ENCODE measurements at places on chromosomes 3 and 15. TPM values are rescaled to one million over a fixed set of nuclear protein-coding genes. Genes with fewer than 3 reads are reported as not detected.

DNA sequence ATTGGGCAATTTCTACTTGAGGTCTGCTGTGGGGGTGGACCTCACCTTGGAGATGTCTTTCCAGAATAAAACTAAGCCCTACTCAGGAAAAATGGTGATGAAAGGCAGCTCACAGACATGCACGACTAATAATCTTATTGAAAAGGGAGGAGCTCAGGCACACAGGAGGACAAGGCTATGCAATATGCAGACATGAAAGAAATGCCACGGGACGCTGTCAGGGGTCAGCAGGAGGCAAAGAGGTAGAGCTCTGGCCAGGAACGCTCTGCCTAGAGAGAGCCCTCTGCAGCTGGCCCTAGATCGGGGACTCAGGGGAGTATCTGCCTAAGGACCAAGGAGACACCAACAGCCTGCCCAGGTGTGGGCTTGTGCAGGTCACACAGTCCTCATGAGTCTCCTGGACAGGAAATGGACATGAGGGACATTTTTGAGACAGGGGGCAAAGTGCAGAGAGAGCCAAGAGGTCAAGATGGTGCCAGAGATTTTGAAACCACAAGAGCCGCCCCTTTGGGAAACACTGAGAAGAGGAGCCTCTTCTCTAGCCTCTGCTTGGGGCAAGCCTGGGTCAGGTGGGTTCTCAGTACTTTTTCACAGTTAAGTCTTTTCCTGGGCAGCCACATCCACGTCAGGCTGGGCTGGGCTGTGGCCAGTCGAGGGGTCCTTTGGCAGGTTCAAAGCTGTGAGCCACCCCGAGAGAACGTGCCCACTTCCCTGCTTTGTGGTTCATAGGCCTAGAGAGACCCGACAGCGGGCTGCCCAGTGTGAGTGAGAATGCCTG, 23.2 kb downstream of the EAF1 start:
- no peak for DNase-seq

DNA sequence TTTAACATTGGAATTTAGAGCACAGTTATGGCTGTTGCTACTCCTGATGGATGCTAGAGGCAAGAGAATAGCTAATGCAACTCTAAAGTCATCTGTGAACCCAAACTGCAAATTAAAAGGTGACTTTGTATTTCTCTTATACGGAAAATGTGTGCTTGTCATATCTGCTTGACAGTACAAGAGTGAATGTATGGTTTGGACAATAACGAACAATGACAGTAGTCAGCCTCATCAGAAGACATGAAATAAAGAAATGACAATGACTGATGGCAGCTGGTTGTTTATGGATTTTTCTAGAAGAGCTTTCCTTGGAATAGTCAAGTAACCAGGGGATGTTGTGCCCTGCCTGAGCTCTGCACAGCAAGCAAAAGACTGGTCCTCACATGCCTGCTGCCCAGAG, 168.8 kb upstream of the FEZF2 start:
- no peak for DNase-seq

DNA sequence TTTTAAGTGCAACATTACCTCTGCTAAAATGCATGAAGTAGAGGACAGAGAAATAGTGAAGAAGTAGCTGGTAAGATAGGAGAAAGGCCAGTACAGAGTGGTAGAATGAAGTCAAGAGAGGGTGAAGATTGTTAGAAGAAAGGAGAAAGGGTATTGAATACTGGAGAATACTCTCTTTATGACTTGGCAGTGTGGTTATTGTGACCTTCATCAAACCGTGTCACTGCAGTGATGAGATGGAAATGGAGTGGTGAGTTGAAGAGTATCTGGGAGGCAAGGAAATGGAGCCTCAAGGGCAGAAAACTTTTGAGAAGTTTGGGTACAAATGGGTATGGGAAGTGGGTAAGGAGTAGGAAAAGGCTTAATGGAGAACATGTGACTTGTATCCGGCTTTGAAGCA, 24.7 kb downstream of the MINDY2 start:
- DNase-seq = no peak

DNA sequence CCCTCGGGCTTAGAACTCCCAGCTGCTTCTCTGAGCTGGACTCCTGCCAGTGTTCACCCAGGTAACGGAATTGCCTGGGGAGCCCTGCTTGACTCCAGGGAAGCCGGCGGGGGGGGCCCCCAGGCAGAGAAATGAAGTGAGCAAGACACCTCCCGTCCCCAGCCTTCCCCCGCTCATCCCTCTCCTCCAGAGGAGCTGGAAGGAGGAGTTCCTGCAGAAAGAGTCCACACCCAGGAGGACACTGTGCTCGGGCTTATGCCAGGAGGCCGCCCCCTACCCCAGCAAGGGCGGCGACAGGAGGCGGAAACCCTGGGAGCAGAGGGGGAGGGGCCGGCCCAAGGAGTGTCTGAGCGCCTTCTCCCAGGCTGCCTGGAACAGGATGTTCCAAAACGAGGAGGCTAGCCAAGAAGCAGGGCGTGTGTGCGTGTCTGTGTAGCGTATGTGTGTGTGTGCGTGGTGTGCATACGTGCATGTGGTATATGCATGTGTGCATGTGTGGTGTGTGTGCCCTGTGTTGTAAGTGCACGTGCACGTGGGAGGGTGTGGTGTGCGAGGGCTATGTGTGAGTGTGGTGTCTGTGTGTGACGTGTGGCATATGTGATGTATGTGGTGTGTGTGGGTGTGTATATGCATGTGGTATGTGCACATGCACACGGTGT, 511.3 kb downstream of the SHQ1 start:
- peak; percentile 76 for DNase-seq

DNA sequence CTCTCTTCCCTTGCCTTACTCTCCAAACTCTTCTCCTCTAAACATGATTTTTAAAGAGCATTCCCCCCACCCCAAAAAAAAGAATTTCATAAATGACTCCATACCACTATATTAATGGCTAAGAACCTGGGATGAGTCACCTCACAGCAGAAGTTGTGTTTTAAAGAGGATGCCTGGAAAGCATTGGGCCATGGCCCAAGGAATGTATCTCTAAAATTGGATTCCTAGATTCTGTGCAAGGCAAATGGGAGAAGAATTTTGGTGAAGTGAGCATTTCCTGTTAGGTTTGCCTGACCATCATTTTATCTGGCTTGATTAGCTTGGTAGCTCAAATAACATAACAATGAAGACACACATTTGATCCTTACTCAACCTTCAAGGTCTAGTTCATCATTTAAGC, 251.4 kb downstream of the NR1D2 start:
- no peak for DNase-seq

DPPA4 gene
- total RNA-seq = 796 TPM

GRCh38 chr3:15409239-15409638, 18.1 kb downstream of the METTL6 start:
- no peak for DNase-seq

RARRES1 gene
- 0.81 TPM for total RNA-seq

OCA2 gene
- total RNA-seq = 0.31 TPM

FAM3D gene
- not detected for total RNA-seq

PRR20G gene
- 0.26 TPM for total RNA-seq

DNA sequence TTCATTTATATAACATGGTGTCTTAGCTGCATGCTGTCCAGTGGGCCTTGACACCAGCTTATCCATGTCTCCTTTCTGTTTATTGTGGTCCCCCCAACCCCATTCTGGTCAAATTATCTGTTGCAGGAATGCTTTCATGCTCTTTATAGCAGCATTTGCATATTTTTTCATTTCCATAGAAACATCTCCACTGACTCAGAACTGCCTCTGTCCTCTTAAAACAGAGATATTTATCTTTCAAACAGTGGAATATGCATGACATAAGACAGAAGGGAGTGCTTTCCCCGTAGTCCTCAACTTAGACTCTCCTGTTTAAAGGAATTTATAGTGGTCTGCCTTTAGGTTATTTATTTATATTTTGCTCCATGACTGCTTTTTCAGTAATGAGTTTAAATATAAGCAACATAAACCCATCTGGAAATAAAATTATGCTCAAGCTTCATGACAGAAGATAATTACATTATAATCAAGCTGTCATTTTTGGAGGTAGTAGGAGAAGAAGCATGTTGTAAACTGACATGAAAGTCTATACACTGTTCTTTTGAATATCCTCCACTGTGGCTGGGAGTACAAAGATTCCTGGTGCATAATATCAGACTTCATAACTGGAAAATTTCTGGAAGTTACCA, 179.5 kb upstream of the CD96 start:
- DNase-seq = no peak

GRCh38 chr3:111862415-111862814, 3.4 kb downstream of the PHLDB2 start:
- DNase-seq = no peak

DNA sequence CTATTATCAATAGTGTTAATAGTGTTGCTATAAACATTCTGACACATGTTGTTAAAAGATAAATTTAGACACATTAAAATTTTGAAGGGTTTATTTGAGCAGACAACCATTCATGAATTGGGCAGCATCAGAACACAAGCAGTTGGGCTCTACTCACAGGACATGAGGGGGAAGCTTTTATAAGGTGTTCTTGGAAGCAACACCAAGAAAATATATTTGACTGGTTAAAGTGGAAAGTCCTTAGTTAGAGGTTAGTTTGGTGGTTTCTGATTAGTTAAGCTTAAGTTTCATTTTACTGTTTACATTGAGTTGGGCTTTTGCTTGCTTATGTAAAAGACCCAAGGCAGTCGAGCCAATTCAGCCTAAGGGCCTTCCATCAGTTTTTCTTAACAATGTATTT, 220.7 kb downstream of the CD47 start:
- no peak for DNase-seq

SSR3 gene
- 176 TPM for total RNA-seq

MST1R gene
- 5.3 TPM for total RNA-seq

GOLGA6A gene
- 0.72 TPM for total RNA-seq

DNA sequence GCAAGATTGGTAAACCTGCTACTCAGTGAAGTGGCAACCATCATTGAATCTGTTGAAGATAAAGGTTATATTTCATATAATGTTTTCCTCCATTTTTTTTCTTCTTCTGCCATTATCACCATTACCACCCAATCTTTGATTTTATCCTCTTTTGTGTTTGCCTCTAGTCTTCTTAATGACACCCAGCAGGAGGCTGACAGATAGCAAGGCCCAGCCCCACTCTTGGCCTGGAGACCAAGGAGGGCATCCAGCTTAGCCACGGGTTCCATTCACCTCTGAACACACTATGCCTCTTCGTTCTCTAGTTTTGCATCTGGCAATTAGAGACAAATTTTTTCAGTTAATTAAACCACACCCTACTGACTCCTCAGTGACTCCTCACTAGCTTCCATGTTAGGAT, 129.7 kb downstream of the TPRG1 start:
- DNase-seq = no peak

NOX5 gene
- not detected for total RNA-seq

- no peak for DNase-seq
These were observed 210.6 kb upstream of the ATP10A start for GRCh38 chr15:26073430-26074333.

SPINK8 gene
- not detected for total RNA-seq

All from H9 (cell line).